Sigmoid colon (tissue), 7 donors: ENCODE measurements at places on chromosomes 11 and 22. TPM values are rescaled to one million over a fixed set of nuclear protein-coding genes. Genes with fewer than 3 reads are reported as not detected.

The SPCS2 gene
- 42.8 TPM for total RNA-seq

DNA sequence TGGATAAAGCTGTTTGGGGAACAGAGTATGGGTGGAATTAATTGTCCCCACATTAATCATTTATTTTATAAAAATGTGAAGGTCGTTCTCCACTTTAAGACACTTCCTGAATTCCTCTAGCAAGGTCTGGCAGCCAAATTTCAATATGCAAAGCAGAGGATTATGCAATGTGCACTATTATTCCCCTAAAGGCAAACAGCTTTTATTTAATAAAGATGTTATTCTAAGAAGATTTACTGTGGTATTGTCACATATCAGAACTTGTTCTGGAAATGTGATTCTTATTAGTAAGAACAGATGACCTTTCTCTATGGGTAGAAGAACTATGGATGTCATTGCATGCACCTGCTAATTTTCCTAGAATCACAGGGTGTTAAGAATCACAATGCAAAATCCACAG, 1128.8 kb upstream of the CCDC90B start:
- no peak for DNase-seq

DNA sequence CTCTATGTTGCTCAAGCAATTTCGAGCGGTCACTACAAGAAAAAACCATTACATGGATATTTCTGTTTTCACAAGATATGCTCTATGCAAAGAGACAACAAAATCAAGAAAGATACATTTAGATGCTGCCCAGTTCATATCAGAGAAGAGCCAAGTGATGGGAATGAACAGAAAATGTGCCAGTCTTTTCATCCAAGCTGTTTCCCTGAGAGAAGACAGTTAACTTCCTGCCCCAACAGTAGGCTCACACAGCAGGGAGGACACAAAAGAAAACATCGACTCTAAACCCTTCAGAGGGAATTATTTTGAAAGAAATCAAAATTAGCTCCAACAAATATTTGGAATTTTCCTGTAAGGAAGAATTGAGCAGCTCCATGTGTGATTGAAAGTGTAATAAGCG, 11.6 kb downstream of the JAML start:
- no peak for DNase-seq

GRCh38 chr11:17782145-17782544, 47.6 kb downstream of the KCNC1 start:
- DNase-seq: no peak

DNA sequence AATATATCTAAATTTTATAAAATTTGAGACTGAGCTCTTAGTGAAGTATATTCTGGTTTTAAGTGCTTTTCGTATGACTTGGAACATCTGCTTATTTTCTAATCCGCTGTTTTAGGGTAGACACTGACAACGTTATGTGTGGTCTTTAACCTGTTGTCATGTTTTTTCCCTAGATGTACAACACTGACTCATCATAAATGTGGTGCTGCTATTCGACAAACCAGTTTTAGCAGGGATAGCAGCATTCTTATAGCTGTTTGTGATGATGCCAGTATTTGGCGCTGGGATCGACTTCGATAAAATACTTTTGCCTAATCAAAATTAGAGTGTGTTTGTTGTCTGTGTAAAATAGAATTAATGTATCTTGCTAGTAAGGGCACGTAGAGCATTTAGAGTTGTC, 23.8 kb upstream of the HIKESHI start:
- no peak for DNase-seq

The ZNF70 gene
- total RNA-seq: 2.6 TPM

The TYR gene
- not detected for total RNA-seq

DNA sequence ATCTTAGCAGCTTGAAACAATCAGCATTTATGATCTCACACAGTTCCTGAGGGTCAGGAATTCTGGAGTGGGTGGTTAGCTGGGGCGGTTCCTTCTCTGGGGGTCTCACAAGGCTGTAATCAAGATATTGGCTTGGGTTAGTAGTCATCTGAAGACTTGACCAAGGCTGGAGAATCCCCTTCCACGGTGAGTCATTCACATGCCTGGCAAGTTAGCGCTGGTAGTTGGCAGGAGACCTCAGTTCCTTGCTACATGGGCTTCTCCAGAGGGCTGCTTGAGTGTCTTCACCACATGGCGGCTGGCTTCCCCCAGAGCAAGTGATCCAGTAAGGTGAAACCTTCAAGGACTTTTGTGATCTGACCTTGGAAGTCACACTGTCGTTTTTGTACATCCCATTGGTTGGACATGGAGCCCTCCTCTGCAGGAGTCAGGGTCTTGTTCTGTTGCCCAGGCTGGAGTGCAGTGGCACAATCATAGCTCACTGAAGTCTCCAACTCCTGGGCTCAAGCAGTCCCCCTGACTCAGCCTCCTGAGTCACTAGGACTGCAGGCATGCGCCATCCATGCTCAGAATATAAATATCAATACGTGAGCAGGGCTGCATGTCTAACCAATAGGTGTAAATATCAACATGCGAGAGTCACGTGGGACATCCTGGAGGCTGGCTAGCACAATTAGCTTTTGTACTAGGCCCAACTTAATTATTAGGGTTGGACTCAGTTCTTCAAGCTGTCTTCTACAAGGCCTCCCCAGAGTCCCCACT, 7.2 kb upstream of the NIPSNAP1 start:
- no peak for DNase-seq

The C11orf42 gene
- total RNA-seq: not detected

DNA sequence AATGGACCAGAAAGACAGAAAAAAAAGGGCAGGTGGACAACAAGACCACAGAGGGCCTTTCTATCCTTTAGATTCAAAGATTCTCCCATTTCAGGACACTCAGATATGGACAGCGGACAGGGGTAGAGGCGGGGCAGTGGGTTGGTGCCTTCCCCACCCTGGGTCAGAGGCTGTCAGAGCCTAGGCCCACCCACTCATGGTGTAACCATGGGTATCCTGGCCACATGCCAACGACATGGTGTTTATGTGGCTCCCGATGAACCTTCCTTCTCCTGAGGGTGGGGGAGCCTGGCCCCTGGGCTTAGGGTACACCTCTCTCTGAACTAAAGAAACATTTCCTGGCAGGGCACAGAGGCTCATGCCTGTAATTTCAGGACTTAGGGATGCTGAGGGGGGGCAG, 14.3 kb upstream of the P2RY2 start:
- peak; percentile 61 for DNase-seq

DNA sequence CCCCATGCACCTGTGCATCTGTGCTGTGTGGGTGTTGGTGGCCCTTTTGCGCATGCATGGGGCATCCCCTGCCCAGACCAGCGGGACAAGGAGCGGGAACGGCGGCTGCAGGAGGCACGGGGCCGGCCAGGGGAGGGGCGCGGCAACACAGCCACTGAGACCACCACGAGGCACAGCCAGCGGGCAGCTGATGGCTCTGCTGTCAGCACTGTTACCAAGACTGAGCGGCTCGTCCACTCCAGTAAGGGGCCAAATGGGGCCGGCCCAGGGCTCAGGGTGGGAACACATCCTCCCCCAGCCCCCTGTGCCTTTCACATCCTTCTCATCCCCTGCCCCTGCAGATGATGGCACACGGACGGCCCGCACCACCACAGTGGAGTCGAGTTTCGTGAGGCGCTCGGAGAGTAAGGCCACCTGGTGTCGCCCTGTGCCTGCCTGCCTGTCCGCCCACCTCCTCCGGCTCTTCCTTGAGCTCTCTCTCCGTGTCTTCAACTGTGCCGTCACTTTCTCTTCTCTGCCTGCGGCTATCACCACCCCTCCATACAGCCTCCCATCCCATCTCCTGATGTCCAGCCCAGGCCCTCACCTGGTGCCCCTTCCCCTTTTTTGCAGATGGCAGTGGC, 10.6 kb downstream of the SELENOM start:
- no peak for DNase-seq

- DNase-seq: no peak
These were observed 133.2 kb downstream of the APOL5 start for GRCh38 chr22:35850831-35851230.

DNA sequence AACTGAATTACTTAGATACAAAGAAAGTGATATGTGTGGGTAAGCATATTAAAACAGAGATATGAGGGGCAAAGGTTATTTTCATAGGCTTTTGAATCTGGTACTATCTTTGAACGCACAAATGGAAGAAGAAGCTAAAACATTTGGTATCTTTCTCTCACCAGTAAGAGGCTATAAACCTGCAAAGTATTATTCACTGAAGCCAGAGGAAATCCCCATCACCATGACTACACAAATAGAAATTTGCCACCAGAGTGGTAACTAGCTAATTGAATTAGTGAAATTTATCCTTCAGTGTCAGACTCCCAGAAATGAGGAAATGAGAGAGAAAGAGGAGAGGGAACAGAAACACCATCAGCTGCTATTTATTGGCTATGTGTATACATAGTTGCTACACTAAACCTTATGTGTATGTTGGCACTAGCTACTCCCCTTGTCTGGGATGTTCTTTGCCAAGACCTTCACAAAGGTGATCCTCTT, 503.4 kb downstream of the DLG2 start:
- DNase-seq: no peak

GRCh38 chr22:29187831-29188230, 17.9 kb upstream of the EMID1 start:
- DNase-seq: peak; percentile 53

- DNase-seq: no peak
These were observed 98.5 kb upstream of the RRM1 start for GRCh38 chr11:3995949-3996554.

DNA sequence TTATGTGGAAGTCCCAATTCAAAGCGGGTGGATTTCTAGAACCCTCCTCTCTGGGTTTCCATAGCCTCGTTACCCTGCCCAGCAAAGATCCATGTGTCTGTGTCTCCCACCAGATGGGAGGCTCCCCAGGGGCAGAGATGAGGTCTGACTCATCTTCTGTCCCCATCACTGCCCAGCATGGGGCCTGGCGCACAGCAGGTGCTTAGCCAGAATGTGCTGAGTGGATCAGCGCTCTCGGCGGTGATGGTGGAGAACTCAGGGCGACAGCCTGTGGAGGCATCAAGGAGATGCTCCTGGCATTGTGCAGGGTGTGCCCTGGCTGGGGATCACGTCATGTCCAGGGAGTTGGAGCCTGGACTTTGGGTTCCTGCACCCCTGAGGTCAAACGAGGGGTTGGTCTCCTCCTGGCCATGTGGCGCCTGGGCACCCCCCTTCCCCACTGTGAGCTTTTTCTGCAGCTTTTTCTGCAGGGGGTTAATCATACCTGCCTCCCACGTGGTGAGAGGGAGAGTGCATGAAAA, 46.1 kb upstream of the RFPL3 start:
- no peak for DNase-seq

- DNase-seq: no peak
These were observed 46.3 kb downstream of the BRD1 start for GRCh38 chr22:49781289-49781782.

GRCh38 chr11:70110538-70111055, 32.5 kb downstream of the ANO1 start:
- DNase-seq: no peak

DNA sequence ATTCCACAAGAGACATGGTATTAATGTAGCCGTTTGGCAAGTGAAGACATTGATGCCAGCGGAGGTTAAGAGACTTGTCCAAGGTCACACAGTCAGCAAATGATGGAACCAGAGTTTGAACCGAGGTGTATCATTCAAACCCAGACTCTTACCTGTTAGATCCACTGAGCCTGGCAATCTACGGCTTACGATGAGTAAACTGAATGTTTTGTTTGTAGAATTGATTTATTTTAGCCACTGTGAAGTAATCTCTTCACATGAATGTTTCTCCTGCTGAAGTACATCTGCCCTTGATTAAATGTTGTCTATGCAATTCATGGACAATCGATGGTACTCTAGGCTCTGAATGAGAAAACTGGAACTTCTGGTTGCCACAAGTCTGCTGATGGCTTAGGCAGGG, 155.5 kb upstream of the NAV2 start:
- no peak for DNase-seq
